ENCODE measurements at places on chromosomes 5 and 9.

DNA sequence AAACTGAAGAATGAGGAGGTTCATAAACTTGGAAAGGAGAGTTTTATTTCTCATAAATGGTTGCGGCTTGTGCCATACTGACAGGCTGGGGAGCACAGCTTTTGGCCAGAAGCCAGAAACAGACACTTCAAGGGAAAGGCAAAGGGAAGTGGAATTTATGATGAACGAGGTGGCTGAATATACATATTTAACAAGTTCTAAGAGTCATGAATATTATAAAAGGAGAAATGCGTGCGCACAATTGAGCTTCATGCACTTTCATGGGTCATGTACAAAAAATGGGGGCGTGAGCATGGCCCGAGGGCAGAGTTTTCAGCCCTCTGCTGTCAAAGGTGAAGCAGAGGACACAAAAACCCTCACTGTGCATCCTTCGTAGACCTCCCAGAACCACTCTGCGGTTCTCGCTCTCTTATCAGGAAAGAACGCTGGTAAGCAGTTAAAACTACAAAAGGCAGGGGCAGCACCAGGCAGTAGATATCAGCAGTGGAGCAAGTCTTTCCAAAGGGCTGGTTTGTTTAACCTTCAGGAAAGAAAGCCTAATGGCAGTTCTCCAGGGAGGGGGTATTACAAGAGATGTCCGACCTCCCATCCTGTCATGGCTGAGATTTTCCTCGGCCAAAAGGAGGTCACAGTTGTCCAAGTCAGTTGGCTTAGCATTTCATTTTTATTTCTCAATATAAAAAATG, 29.0 kb downstream of the AUH start:
- DNase-seq = no peak

GRCh38 chr5:78523314-78524193, 125.0 kb downstream of the LHFPL2 start:
- DNase-seq = no peak

DNA sequence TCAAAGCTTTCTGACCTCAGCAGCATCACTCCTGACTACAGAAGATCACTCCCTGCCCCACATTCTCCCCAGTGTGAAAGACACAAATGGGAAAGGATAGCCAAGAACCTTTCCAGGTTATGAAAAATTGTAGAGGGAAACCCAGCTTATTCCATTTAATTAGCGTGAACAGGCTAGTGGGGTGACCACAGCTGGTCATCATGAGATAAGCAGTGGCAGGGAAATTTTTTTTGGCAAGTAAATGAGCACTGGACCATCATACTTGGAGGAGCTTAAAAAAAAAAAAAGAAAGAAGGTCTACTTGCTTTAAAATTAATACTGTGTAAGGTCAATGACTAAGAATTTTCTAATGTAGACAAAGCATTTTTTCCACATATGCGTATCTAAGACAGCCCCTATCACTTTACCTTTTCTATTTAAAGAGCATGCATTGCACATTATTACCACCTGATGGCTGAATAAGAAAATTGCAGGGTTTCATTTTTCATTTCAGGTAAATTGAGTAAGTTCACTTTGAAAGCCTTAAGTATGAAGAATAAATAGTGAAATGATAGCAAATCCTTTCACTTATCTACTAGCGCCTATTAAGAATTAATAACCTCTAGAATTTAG, 123.6 kb downstream of the ELAVL2 start:
- DNase-seq = no peak

GRCh38 chr9:123269281-123269680, 895 bp upstream of the STRBP start:
- no peak for DNase-seq

DNA sequence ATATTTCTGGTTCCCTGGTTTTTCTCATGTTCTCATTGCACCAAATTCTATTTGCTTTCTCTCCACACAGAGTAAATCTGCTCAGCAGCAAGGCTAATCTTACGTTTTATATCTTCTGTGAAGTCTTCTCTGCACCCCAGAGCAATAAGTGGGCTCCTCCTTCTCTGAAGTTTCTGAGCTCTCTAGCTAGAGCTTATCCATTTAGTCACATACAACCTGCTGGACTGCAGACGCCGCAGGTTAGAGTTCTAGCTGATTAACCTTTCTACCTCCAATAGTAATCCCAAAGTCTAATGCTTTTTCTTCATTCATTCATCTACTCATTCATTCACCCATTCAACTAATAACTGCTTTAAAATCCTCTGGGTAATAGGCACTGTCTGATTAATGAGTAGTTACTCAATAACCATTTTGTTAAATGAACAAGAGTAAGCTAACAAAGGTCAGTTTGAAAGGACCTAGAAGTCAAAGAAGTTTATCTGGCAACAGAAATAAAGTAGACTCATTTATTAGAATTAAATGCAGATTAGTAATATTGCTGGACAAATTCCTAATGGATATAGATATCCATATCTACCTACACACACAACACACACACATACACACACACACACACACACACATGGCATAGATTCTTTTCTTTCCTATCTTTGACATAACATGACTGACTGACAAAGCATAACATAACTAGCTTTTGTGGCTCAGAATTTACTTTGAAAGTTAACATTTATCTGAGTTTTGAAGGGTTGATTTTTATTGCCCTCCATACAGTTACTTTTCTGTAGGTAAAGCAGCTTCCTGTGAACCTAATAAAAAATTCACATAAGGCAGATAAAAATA, 984.6 kb upstream of the SEMA6A start:
- no peak for DNase-seq

DNA sequence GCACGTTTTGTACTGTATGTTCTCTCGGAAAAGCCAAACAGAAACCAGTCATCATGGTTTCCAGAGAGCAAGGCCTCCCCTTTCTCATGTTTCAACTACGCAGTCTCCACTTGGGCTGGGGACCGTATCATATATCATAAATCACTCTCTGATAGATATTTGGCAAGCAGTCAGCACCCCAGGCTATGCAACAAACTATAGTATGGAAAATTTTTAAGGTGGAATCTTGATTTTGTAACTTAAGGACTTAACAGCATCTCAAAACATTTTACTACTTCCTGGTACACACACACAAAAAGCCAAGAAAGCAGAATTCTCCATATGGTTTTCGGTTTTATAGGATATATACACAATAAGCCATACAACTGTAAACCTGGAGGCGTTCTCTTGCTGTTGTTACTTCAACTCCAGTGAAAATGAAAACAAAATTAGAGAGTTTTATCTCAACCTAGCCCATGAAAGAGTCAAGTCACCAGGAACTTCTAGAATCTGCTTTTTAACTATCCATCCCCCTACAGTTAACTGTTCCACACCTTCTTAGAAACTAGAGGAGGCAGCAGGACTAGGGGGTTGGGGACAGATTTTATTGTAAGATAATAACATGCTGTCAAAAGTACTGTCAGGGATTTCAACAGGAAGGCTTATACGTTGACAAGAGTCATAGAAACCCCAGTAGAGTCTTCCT, 283.4 kb downstream of the NFIB start:
- DNase-seq = no peak

- no peak for DNase-seq
Measured at GRCh38 chr9:116191576-116192415, 38.2 kb downstream of the PAPPA start.

- no peak for DNase-seq
Measured at GRCh38 chr5:98121036-98121936, 652.2 kb upstream of the RGMB start.

GRCh38 chr5:122182491-122182921, 53.2 kb downstream of the ZNF474 start:
- no peak for DNase-seq

DNA sequence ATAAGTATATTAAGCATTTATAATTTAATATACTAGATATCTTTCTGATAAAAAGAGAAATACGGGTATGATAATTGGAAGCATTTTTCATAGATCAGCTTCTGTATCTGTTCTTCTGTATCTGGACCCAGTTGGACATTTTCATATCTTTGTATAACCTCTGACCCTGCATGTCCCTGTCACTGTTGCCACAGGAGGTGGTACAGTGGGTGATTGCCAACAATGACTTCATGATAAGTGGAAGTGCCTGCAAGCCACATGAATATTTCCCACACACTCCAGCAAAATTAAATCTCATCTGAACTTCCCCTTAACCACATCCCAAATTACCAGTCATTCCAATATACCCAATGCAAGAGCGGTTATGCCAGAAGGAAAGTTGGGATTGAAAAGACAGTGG, 376.4 kb downstream of the ARRDC3 start:
- DNase-seq = no peak

GRCh38 chr5:18975624-18976023, 1012.4 kb downstream of the CDH18 start:
- no peak for DNase-seq

DNA sequence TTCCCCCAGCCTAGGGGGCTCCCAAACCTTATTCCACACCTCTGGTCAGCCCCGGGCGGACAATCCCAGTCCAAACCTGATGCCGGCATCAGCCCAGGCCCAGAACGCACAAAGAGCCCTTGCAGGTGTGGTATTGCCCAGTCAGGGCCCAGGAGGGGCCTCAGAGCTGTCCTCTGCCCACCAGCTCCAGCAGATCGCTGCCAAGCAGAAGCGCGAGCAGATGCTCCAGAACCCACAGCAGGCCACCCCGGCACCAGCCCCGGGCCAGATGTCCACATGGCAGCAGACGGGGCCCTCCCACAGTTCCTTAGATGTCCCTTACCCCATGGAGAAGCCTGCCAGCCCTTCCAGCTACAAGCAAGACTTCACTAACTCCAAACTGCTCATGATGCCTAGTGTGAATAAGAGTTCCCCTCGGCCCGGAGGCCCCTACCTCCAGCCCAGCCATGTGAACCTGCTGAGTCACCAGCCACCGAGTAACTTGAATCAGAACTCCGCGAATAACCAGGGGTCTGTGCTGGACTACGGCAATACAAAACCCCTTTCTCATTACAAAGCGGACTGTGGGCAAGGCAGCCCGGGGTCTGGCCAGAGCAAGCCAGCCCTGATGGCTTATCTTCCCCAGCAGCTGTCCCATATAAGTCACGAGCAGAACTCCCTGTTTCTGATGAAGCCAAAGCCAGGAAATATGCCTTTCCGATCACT, 27.6 kb upstream of the LTC4S start:
- no peak for DNase-seq

DNA sequence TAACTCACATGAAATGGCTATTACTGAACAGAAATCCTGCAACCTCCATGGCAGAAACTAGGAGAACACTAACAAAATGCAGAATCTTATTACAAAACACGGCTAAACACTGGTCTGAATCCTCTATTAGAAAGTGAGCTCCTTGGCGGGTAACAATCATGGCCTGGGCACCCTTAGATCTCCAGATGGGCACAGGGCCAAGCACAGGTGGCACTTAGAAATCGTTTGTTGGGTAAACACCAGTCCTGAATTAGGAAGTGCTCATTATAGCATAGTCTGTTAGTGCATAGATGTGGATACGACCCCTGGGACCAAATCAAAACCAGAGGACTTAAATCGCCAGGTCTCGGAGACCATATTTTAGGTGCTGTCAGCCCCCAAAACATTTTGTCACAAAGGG, 14.4 kb downstream of the VDAC1 start:
- no peak for DNase-seq

- no peak for DNase-seq
Measured at GRCh38 chr5:73985145-73985544, 359.1 kb downstream of the ARHGEF28 start.

- no peak for DNase-seq
Measured at GRCh38 chr5:18675041-18675440, 1040.8 kb downstream of the TAF11L14 start.

- DNase-seq = no peak
Measured at GRCh38 chr5:83639911-83640310, 80.7 kb downstream of the HAPLN1 start.

GRCh38 chr9:9747787-9748186, 865.0 kb downstream of the PTPRD start:
- no peak for DNase-seq

- no peak for DNase-seq
Measured at GRCh38 chr5:53253421-53253871, 143.9 kb upstream of the MOCS2 start.

- DNase-seq = no peak
Measured at GRCh38 chr5:167790045-167790444, 501.4 kb upstream of the WWC1 start.

DNA sequence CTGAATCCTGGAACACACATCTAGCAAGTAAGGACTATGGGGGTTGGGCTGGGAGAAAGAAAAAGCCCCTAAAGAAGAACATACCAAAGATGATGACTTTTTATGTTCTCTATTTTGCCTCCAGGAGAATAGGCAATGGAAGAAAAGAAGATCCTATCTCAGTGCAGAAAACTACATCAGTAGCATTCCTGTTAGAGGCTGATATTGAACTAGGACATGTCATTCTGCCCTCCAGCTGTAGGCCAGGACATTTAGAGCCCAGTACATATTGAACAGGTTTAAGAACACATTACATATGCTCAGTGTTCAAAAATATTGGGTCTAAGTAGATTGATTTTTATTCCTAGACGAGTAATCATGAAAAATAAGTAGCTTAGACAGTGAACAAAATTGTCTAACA, 24.7 kb downstream of the PRLR start:
- no peak for DNase-seq

GRCh38 chr5:134902071-134902801, 2.7 kb upstream of the PCBD2 start:
- no peak for DNase-seq

DNA sequence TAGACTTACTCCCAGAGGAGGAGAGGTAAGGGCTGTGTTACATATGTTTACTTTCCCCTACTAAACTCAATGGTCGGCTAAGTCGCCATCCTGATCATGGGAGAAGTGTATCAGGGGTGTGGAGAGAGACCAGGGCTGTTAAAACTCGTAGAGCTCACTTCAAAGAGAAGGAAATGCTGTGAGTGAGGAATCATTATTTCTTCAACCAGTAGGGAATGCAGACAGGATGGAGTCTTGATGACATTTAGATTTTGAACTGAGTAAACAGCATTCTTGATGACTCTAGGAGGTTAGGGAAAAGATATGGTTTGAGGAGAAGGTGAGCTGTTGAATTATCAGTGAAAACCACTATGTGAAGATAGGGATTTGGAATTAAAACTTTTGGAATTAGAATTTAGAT, 17.3 kb downstream of the RECK start:
- no peak for DNase-seq

DNA sequence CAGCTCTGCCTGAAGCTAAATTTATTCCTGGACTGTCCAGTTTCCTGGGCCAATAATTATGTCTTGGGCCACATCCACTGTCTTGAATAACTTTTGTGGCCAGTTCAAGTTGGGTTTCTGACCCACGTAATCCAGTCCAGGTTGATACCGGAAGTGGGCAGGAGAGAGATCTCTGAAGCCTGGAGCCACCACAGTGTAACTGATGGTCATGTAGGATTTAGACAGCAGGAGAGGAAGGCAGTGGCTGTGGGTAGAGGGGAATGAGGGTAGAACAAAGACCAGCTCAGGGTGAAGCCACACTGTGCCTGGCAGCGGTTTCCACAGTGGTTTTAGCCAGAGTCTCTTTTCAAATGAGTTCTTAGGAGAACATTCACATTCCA, 30.2 kb downstream of the SH3PXD2B start:
- DNase-seq = no peak

DNA sequence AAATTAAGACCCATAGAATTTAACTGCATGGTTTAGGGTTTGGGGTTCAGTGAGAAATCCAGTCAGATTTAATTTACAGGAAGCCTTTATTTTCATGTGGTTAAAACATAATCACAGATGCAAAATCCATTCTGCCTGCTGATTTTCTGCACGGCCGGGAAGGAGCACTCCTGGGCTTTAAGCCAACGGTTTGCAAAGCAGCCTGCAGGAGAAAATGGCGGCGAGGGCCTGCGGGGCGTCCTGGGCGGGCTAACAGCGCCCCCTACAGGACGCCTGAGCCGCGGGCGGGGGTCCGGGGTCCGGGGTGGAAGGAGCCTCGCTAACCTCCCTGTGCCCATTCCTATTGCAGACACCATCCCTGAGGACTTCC, 47.6 kb downstream of the THBS4 start:
- DNase-seq = peak; percentile 11

- DNase-seq = no peak
Measured at GRCh38 chr9:6896562-6896961, 138.8 kb downstream of the KDM4C start.
